Right lung (tissue), 10 donors: ENCODE measurements at places on chromosomes 4 and X.

DNA sequence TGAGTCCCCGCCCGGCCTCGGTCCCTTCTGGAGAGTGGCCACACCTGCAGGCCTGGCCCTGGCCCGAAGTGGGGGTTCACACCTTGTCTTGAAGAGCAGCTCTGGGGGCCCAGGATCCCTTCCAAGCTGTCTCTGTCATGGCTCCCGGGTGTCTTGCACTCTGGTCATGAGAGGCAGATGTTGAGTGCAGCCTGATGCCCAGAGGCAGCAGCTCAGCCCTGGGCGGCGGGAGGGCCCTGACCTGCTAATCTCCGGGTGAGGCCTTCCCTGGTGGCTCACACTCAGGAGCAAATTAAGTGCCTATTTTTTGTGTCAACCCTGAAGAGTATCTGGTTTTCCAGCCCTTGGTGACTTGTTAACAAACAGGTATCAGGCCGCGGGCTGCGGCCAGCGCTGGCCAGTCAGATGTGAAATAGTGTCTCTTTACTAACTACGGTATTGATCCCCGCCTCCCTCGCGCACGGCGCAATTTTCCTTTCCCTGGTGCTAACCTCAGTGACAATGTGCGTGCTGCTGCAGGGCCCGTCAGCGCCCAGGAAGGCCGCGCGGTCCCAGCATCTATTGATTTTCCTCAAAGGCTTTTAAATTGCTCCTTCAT is 24.2 kb downstream of the NKX1-1 start:
- no peak for DNase-seq

- no peak for DNase-seq
These were observed 178.7 kb upstream of the ATOH1 start for GRCh38 chr4:93649828-93650227.

- no peak for DNase-seq
These were observed 14.2 kb upstream of the PJA1 start for GRCh38 chrX:69179380-69179911.

DNA sequence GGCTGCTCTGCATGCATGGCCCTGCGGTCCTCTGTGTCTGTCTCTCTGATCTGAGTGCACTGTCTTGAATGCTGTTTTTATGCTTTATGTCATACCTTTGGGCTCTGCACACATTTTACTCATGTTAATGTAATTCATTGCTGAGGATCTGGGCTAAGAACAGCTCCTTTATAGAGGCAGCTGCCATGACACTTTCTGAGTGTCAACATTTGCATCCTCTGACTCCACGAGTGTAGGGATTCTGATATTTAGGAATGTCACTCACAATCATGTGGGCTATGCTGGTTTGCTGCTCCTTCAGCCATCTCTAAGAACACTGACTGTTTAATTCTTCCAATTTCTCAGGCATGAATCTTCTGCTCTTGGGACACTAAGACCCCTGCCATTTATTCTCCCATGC is 192.2 kb upstream of the CPEB2 start:
- DNase-seq = no peak

DNA sequence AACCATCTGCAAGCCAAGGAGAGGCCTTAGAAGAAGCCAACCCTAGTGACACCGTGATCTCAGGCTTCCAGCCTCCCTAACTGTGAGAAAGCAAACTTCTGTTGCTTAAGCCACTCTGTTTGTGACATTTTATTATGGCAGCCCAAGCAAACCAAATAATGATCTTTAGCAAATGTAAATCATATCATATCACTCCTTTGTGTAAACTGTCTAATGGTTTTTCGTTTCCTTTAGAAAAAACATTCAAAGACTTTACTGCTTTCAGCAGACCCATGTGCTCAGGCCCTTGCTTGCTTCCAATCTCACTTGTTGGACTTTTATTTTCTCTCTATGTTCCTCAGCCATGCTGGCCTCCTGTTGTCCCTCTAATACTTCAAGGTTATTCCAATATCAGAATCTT is 192.2 kb upstream of the HS3ST1 start:
- peak; percentile 41 for DNase-seq

GRCh38 chrX:4240541-4241194 is 527.2 kb upstream of the PRKX start:
- no peak for DNase-seq

DNA sequence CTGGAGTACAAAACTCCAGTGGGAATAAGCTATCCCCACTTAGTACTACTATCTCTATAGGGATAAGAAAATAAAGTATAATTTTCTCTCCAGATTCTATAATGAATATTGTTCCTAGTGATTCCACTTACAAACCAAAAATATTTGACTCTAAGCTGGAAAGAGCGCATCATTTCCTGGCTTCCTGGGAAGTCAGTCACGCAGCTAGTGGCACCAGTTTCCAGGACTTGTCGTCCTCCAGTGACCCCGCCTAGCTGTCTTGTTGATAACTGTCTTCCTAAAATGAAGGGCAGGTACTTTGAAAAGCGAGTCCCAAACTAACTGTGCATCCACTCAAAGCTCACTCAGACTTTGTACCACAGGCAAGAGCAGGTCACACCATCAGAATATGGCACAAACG is 39.3 kb downstream of the LNX1 start:
- DNase-seq = no peak

DNA sequence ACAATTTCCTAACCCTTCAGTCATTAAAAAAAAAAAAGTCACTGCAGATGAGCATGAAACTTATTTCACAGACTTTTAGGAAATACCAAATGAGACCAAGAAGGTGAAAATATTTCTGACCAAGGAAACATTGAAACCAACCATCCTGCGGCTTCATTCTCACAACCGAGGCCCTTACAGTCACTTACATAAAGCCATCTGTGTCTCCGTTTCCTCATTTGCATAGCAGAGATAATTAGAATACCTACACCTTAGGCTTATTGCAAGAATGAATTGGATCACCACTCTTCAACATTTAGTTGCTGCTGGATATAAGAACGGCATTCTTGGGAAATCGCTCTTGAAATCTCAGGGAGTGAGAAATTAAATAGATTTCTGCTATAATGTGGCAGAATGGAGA is 356.2 kb downstream of the HS3ST1 start:
- no peak for DNase-seq

- DNase-seq = no peak
These were observed 673.2 kb upstream of the MAGEB2 start for GRCh38 chrX:29542152-29542551.

DNA sequence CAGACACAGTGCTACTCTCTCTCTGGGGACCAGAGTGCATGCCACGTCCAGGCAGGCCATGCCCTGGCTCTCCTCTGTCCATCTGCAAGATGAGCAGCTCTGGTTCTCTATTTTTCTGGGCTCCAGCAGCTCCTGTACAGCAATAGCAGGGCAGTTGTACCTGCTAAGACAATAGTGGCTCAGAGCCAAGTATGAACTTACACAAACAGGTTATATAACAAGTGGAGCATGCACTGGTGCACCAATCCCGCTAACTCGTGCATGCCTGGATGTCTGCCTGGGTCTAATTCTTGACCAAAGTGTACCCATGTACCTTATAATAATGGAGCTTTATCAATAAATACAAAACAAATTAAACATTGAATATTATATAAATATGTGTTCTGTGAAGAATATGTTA is 392.3 kb downstream of the CENPC start:
- DNase-seq = no peak

DNA sequence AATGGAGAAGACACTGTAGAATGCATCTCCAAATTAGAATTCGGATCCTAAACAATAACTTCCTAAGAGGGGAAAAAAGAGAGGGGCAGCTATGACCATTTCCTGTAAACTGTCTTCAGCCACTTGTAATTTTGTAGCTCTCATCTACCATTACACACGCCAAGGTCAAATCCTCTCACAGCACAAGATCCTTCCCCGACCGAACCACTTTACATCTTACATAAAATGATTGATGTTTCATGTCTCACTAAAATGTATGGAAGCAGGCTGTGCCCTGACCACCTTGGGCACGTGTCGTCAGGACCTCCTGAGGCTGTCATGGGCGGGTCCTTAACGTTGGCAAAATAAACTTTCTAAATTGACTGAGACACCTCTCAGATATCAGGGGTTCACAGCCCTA is 24.1 kb upstream of the PBDC1 start:
- DNase-seq = peak; percentile 69
